ENCODE measurements at places on chromosomes 6 and 20.

DNA sequence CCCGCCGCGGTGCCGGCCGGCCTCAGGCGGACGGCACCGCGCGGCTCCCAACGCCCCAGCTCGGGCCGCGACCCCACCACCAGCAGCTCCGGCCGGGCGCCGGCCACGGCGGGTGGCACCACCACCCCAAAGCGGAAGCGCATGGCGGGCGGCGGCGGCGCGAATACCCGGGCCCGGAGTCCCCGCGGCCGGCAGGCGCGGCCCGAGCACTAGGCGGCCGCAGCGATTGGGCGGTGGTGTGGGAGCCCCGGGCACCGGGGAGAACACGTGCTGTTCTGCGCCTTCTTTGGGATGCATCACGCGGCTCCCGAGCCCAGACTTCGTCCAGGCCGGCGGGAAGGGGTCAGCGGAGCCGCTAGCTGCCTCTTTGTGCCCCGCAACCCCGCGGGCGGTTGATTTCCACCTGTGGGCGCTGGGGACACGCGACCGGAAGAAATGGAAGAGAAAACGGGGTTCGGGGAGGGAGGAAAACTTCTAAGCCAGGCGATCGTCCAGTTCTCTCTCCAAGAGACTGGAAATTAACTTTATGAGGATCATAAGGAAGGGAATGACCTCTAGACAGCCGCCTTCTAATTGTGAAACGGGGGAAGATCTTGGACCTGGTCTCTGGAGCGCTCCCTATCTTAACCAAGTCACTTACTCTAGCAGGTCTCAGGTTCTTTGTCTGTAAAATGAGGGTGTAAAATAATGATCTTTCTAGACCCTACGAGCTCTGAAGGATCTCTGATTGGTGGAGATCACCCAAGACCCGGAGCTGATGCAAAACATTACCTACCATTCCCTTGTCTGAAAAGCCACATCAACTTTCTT lies at the start of gene EPM2A:
EPM2A (minus strand) TSS at position 165 of the 810 bp plus-strand sequence; CDS start at position 143, 22 bp downstream.
- DNase-seq: no peak

GRCh38 chr6:19536838-19537237 lies 300.3 kb upstream of the ID4 start:
- DNase-seq: peak; percentile 58

DNA sequence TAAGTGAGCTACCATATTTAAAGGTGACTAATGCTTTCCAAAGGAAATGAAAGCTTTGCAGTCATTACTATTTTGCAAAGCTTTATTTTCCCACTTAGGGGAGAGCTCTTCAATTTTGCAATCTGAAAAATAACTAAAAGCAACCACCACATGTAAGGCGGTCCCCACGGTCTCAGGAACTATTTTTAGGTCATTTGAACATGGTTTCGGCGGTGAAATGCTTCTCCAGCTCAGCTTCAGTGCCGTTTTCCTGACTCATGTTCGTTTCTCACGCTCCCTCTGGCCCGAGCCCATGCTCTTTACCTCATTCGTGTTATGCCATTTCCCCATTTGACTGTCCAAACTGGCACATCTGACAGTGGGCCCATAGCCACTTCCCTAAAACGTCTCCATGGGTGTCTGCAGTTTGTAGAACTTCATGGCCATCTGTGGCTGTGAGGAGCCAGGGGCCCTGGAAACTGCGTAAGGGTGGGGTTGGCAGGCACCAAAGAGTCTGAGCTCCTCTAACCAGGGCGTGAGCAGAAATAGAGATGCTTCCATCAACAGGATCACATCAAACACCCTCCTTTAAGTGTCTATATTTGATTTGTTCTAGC lies 46.5 kb downstream of the ADTRP start:
- DNase-seq: no peak

GRCh38 chr6:135640449-135641111 lies 143.0 kb upstream of the AHI1 start:
- DNase-seq: no peak

DNA sequence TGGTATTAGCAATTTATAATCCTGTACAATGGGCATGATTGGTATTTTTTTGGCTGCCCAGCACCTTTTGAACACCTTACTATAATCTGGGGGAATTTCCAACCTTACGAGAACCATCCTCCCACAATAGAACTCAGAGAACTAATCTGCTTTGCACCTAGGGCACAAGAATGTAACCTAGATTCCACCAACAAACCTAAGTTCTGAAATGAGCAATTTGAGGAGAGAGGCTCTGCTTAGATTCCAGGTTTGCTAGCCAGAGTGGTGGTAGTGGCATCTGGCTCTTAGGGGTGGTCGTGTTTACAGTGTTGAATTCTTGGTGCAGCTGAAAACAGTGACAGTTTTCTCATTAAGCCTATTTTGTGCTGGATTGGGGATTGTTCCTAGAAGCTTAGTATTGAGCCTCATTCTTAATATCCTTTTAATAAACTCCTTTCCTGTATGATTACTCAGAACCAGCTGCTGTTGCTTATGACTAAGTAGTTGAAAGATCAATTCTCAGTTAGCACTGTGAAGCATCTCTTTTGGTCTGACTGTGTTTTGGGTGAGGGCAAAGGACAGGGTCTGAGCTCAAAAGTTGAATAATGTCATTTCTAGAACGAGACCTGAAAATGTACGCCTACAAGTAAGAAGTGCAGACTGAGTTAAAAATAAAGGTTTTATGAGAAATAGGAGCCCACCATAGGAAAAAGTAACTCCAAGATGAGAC lies 385.6 kb downstream of the CDKAL1 start:
- DNase-seq: no peak

- no peak for DNase-seq
Measured at GRCh38 chr6:141403103-141403502, 729.6 kb upstream of the GJE1 start.

DNA sequence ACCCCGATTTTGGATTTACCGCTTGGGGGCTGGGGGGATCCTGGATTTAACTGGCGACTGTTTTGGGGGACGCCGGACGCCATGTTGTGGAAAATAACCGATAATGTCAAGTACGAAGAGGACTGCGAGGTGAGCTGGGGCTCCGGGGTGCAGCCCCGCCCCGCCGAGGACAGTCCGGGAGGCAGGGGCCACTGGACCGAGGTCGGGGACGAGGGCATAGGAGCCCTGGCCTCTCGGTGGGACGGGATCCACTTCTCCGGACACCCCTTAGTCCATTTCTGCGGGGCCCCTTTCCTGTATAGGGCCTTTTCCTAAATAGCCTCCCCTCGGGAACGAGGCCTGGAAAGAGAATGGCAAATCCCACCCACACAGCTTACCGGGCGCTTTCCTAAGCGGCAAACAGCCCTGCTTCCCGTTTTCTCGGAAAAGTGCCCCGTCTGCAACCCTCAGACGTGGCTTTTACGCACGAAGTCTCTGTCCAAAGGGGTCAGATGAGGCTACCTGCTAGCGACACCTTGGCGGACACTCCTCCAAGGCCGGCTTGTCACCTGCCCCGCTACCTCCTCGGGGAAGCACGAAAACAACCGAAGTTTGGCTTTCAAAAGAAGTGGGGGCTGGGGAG lies 469 bp downstream of the TFAP2C start:
- DNase-seq: no peak

GRCh38 chr20:36827541-36828279 lies 48.2 kb upstream of the TLDC2 start:
- DNase-seq: no peak

GRCh38 chr6:143139239-143139784 lies 78.6 kb downstream of the AIG1 start:
- no peak for DNase-seq

- no peak for DNase-seq
Measured at GRCh38 chr6:162147281-162147680, 580.3 kb downstream of the PRKN start.

- no peak for DNase-seq
Measured at GRCh38 chr20:1460275-1460674, 6.4 kb downstream of the NSFL1C start.

GRCh38 chr6:37555040-37555781 lies 55.5 kb upstream of the CCDC167 start:
- no peak for DNase-seq

GRCh38 chr20:13685623-13686022 lies 46.9 kb upstream of the TASP1 start:
- DNase-seq: no peak

DNA sequence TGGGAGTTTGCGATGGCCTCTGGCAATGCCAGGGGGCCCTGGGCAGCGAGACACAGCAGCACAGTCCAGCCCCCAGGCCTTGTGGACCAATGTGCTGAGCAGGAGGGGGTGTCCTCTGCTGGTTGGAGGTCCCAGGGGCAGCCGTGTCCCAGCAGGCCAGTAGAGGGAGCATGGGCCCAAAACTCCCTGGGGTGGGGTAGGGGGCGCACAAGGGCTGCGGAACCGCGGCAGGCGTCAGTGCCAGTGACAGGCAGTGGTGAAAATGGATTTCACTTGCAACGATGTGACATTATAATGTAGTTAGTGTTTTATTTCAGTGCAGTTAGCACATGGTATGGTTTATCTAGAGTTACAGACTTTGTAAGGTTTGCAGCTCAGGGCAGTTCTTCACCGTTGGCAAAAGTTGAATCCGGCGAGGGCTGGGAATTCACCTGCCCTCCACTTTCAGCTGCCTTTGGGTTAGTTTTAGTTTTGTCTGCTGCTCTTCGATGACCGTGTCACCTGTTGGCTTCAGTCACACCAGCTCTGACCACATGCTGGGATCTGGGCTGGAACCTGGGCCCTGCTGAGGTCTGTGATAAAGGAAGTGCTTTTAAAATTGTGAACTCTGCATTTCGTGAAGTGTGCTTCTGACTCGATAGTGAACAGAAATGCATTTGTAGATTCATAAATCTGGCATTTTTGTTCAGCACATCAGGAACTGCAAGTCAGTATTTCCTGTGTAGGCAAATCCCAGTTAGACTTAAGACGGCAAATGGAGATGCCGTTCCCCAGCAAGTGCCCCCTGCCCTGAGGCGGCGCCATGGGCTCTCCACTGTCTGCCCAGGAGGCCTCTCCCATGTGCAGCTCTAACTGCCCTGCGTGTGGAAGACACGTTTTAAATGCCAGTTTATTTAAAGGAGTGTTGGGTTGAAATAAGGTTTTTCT lies 46.8 kb downstream of the PYGB start:
- no peak for DNase-seq

DNA sequence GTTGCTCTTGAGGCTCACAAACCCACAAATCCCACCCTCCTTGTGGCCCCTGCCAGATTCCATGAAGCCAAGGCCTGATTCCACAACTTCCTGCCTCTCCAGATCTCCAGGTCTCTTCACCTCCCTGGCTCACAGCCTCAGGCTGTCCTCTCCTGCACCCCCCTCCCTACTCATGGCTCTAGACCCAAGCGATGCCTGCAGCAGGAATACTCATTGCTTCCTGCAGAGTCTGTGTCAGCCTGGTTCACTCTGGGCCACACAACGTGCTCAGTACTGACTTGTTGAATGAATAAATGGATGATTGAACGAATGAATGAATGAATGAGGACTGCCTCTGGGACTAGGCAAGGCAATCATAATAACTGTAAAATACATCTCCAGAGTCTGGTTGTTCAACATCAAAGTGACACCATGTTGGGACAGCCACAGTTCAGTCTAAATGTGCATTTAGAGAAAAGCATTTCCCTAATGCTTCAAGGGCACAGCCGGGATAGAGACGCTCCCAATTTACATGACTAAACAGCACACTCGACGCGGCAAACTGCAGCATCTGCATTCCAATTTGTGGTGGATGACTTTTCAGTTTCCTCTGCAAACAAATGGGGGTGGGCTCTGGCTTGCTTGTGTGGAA lies 139.9 kb downstream of the GRM4 start:
- DNase-seq: no peak

- peak; percentile 16 for DNase-seq
Measured at GRCh38 chr20:39433466-39433865, 471.3 kb downstream of the DHX35 start.

GRCh38 chr20:967796-968742 lies 34.0 kb downstream of the RSPO4 start:
- DNase-seq: no peak

DNA sequence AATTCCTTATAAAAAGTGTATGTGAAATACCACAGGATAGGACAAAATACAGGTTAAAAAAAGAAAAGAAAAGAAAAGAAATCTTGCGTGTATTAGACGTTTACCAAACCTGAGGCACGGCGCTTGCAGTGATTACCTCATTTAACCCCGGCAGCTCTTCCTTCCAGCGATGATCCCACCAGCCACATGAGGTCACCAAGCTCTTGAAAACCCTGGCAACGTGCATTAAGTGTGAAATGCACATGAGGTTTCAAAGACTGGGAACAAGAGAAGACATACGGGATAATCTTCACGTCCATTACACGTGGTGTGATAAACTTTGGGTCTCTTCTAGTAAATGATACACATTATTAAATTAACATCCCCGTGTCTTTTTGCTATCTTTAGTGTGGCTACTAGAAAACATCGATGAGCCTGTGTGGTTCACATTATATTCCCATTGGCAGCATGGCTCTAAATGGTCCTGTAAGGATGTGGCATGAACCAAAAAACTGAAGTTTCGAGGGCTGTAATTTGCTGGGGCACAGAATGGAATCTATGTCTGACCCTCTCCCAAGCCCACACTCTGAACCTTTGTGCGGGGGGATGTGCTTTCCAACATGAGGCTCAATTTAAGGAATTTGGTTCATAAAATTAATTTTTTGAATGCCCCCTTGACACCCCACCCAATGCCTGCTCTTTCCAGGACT lies 59.2 kb upstream of the THBS2 start:
- no peak for DNase-seq
